Stimulated activated CD8-positive, alpha-beta memory T cell treated with anti-CD3 and anti-CD28 coated beads, Interleukin-15, amount 100 ng/mL, for 24 hours (primary cell): ENCODE measurements at places on chromosomes 3 and 15.

- no peak for DNase-seq
Observed at GRCh38 chr15:40069178-40070165, 30.5 kb upstream of the SRP14 start.

- no peak for DNase-seq
Observed at GRCh38 chr3:12194209-12194608, 35.5 kb upstream of the TIMP4 start.

GRCh38 chr3:159796226-159796625 lies 192.4 kb upstream of the IL12A start:
- no peak for DNase-seq

DNA sequence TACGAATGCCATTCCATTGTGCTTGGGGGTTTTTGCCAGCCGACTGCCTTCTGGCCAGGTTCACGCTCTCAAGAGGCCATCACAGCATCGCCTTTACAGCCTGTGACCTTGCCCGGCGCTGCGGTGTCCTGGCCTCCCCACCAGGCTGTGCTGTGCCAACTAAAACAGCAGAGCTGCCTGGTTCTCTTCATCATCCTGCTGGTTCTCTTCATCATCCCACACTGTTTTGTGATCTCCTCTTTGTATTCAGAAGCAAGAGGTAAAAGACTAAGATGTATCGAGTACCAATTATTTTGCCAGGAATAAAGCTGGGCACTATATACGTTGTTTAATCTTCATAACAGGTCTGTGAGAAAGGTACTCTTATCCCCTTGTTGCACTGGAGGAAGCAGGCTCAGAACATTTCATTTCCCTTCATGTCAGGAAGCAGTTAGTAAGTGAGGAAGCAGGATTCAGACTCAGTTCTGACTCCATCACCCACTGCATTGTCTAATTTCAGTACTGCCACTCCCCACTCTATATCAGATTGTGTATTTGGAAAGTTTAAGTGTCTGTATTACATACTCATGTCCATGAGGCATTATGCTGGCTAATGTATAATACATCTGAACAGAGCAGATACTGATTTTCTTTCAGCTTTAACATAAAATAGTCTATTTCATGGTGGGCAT lies 92.7 kb downstream of the LRRC28 start:
- DNase-seq: no peak

DNA sequence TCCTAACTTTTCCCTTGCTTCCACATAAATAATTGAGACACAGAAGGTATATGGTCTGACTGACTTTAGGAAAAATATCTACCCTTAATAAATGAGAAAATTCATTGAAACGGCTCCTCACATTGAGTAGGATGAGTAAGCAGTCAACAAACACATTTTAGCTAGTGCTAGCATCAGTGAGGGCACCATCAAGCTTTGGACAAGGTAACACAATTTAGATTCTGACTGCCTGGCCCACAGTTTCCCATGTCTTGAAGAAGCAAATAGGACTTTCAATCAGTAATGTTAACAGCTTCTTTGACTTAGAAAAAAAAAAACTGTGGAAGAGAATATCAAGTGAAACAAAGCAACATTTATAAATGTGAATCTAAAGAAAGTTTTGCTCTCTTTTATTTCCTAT lies 70.1 kb upstream of the MBNL1 start:
- DNase-seq: no peak

DNA sequence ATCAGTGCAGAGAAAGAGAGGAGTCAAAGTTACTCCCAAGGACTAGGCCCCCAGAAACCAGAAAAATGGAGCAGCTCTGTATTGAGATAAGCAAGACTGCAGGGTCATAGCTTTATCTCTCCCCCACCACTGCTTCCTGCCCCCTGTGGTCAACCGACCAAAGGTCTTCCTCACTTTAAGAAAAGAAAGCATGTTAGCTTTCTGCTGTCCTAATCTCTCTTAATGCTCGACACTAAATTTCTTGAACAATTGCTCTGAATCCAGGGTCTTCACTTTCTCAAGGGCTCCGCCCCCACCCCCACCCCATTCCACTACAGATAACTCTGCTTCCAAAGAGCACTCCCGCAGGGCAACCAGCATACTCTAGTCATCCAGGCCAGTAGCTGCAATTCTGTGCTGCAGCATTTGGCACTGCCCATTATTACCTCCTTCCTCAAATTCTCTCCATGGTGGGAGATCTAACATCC lies 31.9 kb downstream of the TNIK start:
- DNase-seq: no peak

GRCh38 chr15:35120173-35120572 lies 35.1 kb upstream of the NANOGP8 start:
- DNase-seq: no peak

GRCh38 chr15:92332125-92332899 lies 61.4 kb upstream of the ST8SIA2 start:
- DNase-seq: no peak

- no peak for DNase-seq
Observed at GRCh38 chr15:70514251-70514650, 249.1 kb downstream of the UACA start.

- no peak for DNase-seq
Observed at GRCh38 chr3:189827108-189827507, 195.9 kb downstream of the TP63 start.

DNA sequence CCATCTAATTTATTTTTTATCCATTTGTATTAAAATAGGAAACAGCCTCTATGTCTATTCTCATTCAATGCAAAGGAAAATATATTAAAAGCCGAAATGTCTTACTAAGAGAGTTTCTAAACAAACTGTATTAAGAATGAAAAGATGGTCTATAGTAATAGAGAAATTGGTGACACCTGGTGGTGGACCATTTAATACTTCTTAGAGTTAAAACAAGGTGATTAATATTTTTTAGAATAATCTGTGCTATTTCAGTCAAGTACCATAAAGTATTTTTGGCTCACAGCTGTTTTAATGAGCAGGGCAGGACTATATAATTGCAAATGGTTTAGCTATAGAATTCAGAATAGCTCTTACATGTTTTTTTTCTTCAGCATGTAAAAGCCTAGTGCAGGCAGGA lies 55.7 kb downstream of the SYNPR start:
- DNase-seq: no peak

DNA sequence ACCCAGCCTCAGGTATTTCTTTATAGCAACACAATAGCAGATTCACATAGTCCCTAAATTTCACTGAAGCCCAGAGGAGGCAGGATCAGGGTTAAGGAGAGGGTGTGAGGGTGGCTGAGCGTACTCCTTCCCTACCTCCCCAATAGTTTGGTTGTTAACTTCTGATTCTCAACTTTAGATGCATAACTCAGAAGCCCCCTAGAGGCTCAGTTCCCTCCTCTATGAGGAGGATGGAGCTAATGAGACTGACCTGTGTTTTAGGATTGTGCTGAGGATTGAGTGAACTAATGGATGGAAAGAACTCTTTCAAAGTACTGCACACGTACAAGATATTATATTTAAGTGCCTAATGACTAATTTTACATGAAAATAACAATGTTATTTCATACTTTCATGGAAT lies 249.3 kb upstream of the SOX14 start:
- DNase-seq: no peak

DNA sequence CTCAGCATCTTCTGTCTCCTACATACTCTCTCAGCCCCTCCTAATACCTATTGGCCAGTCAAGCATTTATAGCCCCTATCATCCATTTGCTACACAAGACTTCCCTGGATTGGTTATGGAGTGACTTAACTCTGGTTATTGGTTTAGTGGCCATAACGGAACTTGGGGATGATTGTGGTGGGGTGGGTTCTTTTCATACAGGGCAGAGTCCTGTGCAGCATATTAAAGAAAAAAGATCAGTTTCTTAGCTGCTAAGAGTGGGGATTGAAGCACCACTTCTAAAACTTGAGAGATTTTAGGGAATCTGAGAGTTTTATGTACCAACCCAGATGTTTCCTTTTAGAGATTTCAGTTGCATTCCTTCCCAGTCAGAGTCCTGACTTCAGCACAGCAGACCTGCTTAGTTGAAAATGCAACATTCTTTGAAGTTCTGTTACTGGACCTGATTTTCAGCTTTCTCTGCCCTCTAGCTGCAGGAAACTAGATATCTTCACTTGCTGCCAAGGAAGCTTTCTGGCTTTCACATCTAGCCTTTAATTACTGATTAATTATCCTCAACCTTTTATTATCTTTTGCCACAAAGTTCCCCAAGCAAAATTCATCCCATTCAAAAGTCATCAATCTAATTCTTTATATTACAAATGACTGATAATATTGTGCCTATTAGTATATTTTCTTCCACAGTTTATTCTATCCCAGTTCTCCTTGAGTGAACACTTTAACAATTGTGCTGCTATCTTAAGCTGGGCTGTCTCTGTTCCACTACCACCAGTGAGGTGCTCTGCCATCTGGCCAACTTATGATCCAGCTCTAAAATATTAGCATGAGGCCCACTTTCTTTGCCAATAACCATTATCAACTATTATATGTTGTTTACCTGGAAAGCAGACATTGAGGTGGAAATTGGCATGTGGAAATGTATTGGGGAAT lies 906.0 kb upstream of the ALCAM start:
- DNase-seq: no peak

DNA sequence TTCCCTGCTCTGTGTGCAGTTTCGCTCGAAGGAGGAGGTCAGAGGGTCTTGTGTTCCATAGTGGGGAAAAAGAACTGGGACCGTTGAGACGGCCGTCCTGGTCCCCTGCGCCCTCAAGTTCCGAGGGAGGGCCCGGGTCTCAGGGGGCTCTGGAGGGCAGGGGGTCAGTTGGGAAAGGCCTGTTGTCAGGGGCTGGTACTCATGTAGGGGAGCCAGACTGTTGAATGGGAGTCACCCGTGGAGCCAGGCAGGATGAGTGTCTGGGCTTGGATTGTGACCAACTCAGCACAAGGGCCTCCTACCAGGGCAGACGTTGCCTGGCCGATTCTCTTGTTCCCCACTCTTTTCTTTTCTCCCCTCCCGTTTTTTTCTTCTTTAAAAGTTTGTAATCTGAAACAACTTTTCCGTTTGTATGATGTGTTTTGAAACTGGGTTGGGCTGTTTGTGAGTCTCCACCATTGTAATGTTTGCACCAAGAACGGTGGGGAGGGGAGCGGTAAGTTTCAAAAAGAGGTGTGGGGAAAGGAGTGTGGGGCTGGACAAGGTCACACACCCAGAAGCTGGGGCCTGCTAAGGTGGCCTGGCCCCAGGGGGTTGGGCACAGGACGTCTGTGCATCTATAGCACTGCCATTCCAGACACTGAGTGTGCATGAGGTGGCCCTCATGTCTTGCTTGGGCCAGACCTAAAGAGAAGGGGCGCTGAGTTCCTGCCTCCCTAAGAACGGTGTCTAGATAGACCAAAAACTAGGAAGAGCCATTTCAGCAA lies 1.1 kb downstream of the CMTM7 start:
- no peak for DNase-seq

GRCh38 chr3:61790411-61790810 lies 229.0 kb downstream of the PTPRG start:
- no peak for DNase-seq

- DNase-seq: no peak
Observed at GRCh38 chr3:72440491-72440890, 407.8 kb downstream of the SHQ1 start.

- no peak for DNase-seq
Observed at GRCh38 chr15:40302288-40302886, 5.3 kb downstream of the PLCB2 start.

GRCh38 chr3:138441742-138442141 lies 7.3 kb downstream of the ESYT3 start:
- no peak for DNase-seq
